ENCODE measurements at places on chromosomes 7 and 10.

DNA sequence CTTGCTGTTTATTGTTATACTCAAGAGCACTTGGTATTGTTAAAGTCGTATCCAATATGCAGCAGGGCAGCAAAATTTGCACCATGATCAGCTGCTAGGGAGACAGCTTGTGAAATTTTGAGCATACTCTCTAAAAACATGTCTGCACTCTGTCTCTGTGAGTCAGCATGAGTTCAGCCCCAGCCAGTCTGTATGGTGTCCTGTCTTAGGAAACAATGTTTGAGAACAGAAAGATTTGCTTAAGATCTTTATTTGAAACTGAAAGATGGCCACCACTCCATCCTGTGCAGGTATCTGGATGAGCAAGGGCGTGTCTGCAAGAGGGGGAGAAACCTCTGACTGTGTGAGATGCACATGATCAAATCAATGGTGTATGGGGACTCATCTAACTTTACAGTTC, 97.1 kb downstream of the GNAI1 start:
- DNase-seq = no peak

DNA sequence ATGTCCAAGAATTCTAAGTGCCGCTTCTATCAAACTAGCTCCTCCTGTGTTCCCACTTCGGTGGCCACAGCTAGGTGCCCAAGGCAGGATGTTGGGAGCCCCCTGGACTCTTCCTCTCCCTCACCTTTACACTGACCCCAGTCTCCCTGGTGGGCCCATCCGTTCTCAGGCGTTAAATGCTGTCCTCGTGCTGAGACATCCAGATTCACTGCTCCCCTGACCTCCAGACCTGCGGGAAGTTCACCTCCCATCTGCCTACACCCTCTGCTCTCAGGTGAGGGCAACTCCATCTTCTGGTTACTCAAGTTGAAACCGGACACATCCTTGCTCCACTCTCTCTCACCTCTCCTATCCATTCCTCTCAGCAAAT, 114.3 kb downstream of the ARHGAP22 start:
- no peak for DNase-seq

DNA sequence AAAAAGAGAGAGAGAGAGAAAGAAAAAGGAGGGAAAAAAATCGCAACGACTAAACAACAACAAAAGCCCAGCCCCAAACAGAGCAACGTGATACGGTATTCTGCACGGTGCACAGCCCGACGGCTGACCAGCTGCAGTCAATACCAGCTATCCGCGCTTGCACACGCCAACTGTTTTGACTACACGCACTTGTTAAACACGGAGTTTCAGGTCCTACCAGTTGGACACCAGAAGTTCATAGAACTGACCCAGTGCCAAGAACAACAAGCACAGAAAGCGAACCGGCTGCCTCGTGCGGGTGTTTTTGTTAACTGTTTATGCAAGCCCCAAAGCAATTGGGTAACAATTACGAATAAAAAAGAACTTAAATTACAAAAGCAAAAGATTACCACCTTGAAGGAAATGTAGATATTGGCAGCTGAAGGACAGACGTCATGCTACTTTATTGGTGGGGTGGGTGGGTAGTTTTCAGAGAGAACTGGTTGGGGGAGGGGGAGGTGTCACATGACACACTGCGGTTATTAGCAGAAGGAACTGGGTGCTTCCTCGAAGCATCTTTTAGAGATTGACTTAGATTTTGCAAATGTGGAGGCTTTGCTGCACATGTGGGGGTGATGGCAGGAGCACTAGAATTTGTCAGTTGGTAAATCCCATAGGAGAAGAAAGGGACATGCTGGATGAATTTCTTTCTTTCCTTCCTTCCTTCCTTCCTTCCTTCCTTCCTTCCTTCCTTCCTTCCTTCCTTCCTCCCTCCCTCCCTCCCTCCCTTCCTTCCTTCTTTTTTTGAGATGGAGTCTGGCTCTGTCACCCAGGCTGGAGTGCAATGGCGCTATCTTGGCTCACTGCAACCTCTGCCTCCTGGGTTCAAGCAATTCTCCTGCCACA, 110.6 kb upstream of the EFCAB10 start:
- no peak for DNase-seq

GRCh38 chr7:130006771-130007170, 44.4 kb downstream of the ZC3HC1 start:
- DNase-seq = no peak

DNA sequence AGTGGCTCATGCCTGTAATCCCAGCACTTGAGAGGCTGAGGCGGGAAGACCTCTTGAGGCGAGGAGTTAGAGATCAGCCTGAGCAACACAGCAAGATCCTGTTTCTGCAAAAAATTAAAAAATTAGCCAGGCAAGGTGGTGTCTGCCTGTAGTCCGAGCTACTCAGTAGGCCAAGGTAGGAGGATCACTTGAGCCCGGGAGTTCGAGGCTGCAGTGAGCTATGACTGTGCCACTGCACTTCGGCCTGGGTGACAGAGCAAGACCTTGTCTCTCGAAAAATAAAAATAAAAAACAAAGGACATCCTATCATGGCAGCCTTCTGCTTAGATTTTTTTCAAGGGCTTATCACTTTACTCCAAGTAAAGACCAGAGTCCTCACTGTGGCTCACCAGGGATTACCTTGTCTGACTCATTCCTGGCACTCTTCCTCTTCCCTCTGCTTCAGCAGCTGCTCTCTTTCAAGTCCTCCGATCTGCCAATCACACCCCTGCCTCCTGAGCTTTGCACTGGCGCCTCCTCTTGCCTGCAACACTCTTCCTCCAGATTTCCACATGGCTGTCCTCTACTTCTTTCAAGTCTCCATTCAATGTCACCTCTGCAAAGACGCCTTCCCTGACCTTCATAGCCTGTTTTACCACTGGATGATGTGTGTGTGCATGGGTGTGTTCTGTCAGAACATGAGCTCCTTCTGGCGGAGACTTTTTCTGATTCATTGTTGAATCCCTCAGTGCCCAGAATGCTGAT, 7.7 kb downstream of the PRTFDC1 start:
- DNase-seq = no peak

- DNase-seq = no peak
Measured at GRCh38 chr7:69840248-69840647, 242.0 kb downstream of the AUTS2 start.

DNA sequence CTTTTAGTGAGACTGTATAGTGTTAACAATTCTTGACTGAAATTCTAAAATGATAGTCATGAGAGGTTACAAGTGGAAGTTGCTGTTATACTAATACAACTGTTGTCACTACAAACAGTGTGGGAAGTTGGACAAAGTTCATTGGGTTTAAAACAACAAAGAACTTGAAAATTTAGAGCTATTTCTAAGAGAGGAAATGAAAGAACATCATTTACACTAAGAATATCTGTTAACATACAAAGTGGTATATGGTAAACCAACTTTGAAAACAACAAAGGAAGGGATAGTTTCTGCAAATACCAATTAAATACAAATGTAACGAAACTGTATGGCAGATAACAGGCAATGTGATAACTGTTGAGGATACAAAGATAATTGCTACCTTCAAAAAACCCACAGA, 11.6 kb downstream of the MTPN start:
- DNase-seq = no peak

- DNase-seq = no peak
Measured at GRCh38 chr7:32020551-32021159, 49.6 kb downstream of the PDE1C start.

DNA sequence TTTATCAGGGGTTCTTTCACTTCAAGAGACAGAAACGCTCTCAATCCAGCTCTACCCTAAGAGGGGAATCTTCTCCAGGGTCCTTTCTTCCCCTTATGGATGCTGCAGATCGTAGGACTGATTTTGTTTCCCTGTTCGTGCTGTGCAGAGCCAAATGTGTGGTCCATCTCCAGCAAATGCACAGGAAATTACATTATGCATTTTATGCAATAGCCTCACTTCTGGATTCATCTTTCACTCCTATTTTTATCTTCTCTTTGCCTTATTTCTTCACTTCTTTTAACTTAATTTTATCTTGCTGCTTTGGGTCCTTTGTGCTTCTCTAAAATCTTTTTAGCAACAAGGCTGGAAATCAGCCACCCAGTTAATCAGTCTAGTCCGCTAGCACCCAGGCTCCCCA, 184.5 kb upstream of the INHBA start:
- no peak for DNase-seq

GRCh38 chr7:108623220-108623619, 53.5 kb downstream of the DNAJB9 start:
- no peak for DNase-seq

- DNase-seq = no peak
Measured at GRCh38 chr7:129612112-129613015, 844 bp downstream of the NRF1 start.

GRCh38 chr10:29392376-29393021, 103.6 kb downstream of the LYZL1 start:
- DNase-seq = no peak

GRCh38 chr7:157768198-157768597, 431.4 kb downstream of the DNAJB6 start:
- no peak for DNase-seq

DNA sequence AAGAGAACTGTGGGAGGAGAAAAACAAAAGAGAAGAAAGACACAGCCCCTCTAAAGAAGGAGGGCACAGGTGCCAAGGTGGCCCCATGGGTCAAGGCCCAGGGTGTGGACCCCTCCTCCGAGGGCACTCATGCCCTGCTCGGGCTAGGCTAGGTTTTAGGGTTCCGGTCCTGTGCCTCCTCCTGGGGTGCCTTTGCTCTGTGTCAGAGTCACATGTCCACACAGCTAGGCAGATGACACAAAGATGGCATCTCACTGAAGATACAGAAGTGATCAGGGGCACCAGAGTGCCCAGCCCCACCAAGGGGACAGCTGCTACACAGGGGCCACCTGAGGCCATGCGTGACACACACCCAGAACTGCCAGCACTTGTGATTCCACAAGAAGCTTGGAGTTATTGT, 116.4 kb upstream of the PPIF start:
- no peak for DNase-seq

DNA sequence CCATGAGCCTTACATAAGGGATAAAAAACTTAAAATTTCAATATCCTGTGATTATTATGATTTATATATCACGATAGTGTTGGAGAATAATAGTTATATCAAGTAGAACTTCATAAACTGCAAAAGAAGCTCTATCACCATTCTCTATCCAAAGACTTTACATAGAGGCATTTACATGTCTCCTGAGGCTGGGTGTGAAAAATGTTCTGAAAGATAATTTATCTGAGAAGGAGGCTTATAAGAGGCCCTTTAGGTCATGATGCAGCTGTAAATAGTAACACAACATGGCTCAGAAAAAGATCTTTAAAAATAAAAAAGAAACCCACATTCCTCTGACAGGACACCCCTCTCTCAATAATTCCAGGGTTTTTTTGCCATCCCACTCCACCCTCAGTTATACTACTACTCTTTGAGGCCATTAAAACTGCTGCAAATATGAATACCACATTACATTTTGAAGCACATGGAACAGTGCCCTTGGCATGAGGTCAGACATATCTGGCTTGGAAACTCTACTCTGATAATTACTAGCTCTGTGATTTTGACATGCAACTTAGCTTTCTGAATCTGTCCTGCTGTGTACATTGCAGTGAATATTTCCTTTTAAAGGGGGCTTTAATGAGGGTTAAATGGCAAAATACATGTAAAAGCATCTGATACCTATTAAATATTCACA, 55.5 kb downstream of the SLC16A12 start:
- no peak for DNase-seq

- DNase-seq = no peak
Measured at GRCh38 chr7:90516257-90516656, 46.8 kb downstream of the PTTG1IP2 start.

GRCh38 chr10:77011874-77012811, 625.5 kb downstream of the KCNMA1 start:
- no peak for DNase-seq

DNA sequence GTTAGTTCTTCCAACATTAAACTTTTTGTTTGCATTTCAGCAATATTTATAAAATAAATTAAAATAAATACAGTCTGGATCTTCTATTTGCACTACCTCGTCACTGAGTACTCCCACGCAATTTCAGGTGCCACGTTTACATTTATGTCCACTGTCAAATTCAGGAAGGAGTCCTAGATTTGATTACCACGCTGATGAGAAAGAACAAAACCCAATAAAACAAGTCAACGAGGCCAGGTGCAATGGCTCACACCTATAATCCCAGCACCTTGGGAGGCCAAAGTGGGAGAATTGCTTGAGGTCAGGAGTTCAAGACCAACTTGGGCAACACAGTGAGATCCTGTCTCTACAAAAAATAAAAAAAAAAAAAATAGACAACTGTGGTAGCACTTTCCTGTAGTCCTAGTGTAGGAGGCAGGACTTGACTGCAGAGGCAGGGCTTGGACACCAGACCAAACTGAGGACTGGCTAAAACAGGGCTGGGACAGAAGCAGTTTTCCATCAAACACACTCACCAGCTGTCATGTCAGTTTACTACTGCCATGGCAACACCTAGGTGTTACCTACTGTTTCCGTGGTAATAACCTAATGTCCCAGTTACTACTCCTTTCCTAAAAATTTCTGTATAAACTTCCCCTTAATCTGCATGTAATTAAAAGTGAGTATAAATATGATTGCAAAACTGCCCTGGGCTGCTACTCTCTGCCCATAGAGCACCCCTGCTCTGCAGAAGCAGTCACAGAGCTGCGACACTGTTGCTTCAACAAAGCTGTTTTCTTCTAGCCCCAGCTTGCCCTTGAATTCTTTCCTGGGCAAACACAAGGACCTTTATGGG, 341.7 kb downstream of the PARD3 start:
- no peak for DNase-seq

DNA sequence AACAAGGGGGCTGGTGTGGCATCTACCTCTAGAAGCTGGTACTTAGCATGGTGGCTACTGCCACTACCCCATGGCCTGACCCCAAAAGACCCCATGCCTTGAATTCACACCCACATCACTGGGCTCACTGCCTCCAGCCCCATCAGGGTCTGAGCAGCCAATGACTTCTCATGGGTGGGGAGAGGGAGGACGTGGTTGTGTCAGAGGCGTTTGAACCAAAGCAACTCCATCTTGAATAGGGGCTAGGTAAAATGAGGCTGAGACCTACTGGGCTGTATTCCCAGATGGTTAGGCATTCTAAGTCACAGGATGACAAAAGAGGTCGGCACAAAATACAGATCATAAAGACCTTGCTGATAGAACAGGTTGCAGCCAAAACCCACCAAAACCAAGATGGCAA, 15.2 kb downstream of the KCP start:
- DNase-seq = no peak

DNA sequence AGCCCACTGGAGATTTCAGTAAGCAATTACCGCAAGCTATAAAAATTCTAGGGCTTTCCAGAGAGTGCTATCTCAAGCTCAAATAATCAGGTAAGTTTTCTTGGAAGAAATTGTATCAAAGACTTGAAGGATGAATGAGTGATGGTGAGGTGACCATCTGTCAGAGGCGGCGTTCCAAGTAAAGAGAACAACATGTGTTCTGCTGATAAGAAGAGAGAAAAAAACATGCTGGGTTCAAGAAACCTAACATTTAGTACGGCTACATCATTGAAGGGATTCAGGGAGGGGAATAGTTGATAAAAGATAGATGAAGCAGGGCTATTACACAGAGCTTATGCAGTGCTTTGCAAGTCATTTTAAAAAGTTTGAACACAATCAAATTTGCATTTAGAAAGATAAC, 100.7 kb downstream of the GNAI1 start:
- no peak for DNase-seq

- no peak for DNase-seq
Measured at GRCh38 chr7:76049295-76049694, 1.4 kb downstream of the MDH2 start.

GRCh38 chr7:99098286-99098823, 45.6 kb downstream of the SMURF1 start:
- no peak for DNase-seq

- DNase-seq = no peak
Measured at GRCh38 chr7:107390916-107391315, 78.9 kb upstream of the GPR22 start.

All from stimulated activated CD8-positive, alpha-beta memory T cell treated with anti-CD3 and anti-CD28 coated beads, Interleukin-12 subunit alpha, Interleukin-12 subunit beta, amount 100 ng/mL, for 4 hours (primary cell).